ENCODE measurements at places on chromosomes 7 and 10. TPM values are rescaled to one million over a fixed set of nuclear protein-coding genes. Genes with fewer than 3 reads are reported as not detected.

The IL6 gene
- total RNA-seq = not detected

The CLEC2L gene
- not detected for total RNA-seq

The OR9A2 gene
- total RNA-seq = 0.38 TPM

The PBLD gene
- total RNA-seq = 1.7 TPM

The MKI67 gene
- total RNA-seq = 0.08 TPM

Data from naive thymus-derived CD8-positive, alpha-beta T cell (primary cell).